Esophagus squamous epithelium (tissue), 5 donors: ENCODE measurements at places on chromosomes 6 and 20.
A peak's percentile ranks its signal among the peaks of the same experiment; 100 is the strongest.

DNA sequence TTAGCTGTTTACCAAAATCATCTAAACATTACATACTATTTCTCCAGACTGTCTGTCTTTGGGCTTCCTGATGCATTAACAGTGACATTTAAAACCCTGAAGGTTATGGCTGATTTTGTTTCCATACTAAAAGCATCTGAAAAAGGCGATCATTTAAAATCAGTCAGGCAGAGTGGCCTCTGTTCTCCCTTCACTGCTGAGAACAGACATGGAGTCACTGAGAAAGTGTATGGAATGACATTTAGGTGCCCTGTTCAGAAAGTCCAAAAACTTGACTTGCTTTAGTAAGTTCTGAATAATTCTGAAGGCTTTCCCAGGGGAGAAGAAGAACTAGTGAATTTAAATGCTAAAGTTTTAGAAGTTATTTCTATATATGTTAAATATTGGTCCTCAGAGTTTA is 83.0 kb downstream of the MAP7 start:
- DNase-seq, result no peak

DNA sequence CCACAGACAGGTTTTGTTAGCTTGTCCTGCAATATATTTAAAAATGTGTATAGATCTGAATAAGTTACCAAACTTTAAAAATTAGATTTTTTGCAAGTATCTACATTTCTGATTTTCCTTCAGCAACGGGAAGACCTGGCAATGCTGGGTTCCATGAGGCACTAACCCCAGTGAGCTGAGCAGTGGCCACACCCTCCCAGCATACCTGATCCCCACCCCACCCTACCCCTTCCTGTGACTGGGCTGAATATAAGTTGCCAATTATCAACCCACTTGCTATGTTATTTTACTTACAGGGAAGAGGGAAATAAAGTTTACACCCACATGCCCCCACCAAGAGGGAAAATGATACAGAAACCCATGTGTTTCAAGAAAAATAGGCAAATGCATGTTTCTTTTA is 70.3 kb upstream of the RALGAPA2 start:
- no peak for DNase-seq

- no peak for DNase-seq
Measured at GRCh38 chr6:116101302-116101718, 657 bp downstream of the NT5DC1 start.

- DNase-seq, result peak; percentile 15
Measured at GRCh38 chr6:15247500-15248450, 1.9 kb downstream of the JARID2 start.

DNA sequence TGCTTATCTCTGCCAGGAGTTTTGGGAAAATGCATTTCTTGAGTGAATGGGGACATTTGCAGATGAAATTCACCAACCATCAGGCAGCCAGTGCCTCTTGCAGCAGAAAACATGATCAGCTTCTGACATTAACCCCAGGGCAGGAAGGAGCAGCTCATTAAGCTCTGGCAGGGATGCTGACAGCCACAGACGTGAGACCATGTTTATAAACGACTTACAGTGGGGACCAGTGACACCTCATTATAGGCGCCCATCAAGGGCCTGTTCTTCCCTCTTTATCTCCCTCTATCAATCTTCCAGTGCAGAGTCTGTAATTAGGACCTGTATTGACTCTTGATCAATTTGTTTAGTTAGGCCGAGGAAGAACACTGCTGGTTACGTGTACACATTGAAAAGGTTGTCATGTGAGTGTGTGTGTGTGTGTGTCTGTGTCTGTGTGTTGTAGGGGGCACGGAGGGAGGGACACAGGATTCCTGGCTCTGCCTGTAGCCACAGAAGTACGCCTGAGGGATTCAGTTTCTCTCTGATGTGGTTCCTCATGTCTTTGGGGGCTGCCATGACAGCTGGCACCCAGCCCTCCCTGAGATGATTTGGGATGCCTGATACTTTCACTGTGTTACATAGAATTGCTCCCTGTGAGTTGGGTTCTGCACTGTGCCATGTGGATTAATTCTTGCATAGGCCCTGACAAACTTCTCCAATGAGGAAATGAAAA is 428.4 kb upstream of the CHD6 start:
- DNase-seq, result no peak

DNA sequence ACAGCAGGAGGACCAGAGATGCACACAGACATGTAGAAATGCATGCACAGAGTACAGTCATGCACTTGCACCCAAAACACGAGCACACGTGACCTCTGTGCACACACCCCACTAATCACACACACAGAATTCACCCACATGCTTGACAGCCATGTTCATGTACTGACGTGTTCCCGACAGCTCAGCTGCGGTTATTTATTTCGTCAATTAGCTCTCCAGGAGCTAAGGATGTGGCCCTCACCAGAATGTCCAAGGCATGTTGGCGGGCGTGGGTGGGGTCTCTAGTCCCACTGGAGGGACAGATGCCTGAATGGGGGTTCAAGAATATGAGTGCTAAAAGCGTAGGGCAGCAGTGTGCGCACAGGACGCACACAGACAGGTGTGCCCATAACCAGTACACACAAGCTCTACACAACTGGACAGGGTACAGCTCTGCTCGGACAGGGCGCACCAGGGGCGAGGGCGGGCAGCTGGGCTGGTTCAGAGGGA is 571 bp upstream of the PRPF6 start:
- DNase-seq, result no peak

DNA sequence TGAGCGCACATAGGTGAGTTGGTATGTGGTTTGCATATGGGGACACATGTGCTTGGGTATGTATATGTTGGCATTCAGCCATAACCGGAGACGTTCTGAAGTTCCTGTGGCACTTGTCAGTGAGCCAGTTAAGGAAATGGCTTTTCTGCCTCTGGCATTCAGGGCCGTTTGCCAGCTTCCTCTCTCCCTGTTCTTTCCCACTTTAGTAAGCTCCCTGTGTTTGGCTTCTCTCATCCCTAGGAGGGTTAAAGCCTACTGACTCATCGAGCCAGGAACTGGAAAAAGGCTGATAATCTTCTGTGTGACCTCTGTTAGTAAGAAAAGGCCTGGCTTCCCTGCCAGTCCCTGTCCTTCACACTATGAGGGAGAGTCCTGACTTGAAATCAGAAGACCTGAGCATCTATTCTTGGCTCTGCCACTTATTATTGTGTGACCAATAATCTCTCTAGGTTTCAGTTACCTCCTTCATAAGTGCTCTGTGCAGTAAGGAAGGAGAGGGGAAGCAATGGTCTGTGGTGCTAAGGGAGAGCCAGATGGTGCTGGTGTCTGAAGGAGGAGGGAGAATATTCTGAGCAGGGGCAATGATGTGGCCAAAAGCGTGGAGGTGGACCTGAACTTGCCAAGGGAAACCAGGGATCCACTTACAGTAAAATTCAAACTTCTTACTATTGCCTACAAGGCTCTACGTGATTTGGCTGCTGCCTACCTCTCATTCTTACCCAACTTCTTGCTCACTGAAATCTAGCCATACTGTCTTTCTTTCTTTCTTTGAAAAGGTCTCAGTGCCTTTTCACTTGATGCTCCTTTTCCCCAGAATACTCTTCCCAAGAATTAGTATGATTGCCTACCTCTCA is 31.4 kb downstream of the ACSS2 start:
- no peak for DNase-seq

DNA sequence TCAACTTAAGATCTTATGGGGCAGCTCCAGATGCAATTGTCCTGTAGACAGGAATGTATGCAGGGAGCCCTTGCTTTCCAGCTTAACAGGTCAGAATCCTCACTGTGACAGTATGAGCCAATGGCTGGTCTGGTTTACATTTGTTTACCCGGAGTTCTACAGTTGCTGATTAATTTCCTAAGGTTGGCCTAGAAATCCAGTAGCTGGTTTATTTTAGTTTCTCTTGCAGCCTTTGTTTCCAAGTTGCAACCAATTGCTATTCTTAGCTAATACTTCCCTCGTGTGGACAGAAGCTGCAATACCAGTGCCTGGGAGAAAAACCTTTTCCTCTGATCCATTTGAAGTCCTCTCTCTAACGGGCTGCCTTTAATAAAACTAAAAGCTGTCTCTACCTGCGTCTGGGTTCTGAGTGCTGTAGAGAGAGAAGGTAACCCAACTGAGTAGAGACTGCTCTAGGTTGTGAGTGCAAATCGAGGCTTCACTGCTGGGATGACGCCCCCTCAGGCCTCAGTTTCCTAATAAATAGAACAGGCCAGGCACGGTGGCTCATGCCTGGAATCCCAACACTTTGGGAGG is 45.9 kb downstream of the ZNF217 start:
- no peak for DNase-seq
